Activated T-helper 1 cell treated with Interleukin-2 at 50 U/mL for 16 hours (primary cell): ENCODE measurements at places on chromosomes 3 and 15.

DNA sequence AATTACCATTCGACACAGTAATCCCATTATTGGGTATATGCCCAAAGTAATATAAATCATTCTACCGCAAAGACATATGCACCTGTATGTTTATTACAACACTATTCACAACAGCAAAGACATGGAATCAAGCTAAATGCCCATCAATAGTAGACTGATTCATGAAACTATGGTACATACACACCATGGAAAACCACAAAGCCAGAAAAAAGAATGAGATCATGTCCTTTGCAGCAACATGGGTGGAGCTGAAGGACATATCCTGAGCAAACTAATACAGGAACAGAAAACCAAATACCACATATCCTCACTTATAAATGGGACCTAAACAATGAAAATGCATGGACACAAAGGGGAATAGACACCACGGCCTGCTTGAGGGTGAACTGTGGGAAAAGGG is 11.1 kb upstream of the MCF2L2 start:
- no peak for DNase-seq

- no peak for DNase-seq
Measured at GRCh38 chr15:93418566-93418965, 329.6 kb upstream of the RGMA start.

DNA sequence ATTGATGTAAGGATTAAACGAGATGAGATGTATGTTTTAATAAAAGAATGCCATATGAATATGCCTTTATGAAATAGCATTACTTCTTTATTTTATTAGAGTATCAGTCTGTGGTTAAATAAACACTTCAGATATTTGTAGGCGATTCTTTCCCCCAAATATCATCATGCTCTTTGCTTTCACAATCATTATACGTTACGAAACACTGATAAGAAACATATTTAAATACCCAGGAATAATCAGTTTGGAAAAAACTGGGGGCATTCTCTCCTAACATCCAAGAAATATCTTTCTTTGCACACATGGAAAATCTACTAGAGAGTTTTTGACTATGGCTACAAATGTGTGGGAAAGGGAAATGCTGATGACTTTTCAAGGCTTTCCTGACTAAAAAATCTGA is 4.4 kb upstream of the PLAAT1 start:
- no peak for DNase-seq

DNA sequence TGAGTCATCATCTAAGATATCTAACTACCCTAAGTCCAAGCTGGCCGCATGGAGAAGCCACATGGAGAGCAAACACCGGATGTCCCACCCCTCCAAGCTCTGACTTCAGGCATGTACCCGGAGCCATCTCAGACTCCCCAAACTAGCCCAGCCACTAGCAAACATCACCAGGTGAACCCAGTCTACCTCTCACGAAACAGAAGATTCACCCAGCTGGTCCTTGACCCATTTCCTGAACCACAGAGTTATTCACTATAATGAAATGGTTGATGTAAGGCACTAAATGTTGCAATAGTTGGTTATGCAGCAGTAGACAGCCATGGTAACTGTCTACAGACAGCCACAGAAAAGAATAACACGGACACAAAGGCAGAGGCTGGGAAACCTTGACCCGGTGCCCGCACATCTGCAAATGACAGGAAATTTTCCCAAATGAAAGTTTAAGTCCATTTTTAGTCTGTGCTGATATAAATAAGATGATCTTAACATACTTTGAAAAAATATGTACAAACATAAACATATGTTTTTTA is 265.5 kb upstream of the ATP10A start:
- DNase-seq = no peak

- DNase-seq = no peak
Measured at GRCh38 chr3:195385526-195385925, 57.3 kb downstream of the ACAP2 start.

DNA sequence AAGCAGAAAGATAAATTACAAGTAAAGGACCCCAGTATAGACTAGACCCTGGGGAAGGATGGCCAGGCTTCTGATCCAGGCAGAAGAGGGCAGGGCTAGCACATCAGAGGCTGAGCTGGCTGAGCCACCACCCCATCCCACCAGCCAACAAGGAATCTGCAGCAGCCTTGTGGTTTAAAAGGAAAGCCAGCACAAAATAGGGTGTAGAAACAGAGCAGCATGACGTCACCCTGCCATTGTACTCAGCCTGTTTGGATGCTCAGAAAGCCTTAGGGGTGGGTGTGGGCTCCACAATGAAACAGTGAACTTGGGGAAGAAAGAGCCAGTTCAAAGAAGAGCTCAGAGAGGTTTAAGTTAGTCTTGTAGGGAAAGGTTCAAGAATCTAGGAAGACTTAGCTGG is 28.2 kb downstream of the DUOX1 start:
- DNase-seq = no peak

GRCh38 chr3:43087249-43087776 is 18.6 kb downstream of the POMGNT2 start:
- no peak for DNase-seq

DNA sequence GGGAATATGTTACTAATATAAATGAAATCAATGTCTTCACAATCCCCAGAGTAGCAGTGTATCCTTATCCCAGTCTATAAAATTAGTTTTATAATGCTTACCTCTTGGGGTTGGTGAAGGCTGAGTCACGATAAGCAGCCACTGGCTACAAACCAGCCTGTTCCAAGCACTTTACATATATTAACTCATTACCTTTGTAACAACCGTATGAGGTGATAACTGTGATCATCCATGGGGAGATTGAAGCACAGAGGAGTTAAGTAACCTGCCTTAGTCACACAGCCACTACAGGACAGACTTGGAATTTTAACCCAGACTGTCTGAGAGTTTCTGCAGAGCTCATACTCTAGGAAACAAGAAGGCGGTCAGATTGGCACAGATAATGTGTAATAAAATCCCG is 43.3 kb upstream of the MITF start:
- DNase-seq = no peak

DNA sequence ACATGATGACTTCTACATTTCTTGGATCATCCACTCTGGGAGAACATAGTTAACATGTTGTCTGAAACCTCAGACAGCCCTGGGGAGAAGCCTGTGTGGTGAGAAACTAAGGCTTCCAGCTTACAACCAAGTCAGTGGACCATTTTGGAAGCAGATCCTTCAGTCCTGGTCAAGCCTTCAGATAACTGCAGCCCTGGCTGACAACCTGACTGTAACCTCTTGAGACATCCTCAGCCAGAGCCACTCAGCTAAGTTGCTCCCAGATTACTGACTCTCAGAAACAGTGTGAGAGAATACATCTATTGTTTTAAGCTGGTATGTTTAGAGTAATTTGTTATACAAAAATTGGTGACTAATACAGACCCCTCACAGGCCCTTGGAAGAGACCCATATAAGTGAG is 50.9 kb upstream of the KPNA4 start:
- no peak for DNase-seq

DNA sequence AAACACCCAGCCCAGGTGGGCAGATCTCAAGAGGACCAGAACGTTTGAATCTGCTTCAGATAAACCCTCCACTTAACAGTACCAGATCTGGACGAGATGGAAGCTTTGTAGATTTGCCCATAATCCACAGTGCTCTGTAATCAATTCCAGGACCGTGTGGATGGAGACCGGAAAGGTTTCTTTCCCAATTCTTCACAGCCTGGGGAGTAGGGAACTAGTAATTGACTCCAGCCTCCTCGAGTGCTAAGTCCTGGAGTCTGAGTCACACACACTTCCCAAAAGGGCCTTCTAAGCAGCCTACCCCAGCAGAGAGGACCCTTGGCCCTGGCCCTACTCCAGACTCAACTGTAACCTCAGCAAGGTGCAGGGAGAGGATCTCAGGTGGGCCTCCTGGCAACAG is 56.2 kb upstream of the TSEN2 start:
- DNase-seq = no peak

DNA sequence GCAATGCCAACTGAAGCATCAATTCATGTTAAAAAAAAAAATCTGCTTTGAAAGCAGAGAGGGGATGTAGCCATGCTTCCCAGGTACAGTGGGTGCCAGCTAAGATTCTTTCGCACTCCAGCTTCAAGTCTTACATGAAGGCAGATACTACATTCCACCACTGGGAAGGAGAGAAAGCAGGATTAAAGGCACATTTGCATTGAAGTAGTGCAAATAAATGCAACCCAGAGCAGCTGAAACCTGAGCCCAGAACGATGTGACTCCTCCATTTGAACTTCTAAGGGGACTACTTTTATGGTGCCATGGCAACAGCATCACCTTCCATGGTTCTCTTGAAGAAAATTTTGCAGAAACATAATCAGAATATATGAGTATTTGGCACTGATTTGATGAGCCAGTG is 19.1 kb upstream of the GJD2 start:
- DNase-seq = no peak

DNA sequence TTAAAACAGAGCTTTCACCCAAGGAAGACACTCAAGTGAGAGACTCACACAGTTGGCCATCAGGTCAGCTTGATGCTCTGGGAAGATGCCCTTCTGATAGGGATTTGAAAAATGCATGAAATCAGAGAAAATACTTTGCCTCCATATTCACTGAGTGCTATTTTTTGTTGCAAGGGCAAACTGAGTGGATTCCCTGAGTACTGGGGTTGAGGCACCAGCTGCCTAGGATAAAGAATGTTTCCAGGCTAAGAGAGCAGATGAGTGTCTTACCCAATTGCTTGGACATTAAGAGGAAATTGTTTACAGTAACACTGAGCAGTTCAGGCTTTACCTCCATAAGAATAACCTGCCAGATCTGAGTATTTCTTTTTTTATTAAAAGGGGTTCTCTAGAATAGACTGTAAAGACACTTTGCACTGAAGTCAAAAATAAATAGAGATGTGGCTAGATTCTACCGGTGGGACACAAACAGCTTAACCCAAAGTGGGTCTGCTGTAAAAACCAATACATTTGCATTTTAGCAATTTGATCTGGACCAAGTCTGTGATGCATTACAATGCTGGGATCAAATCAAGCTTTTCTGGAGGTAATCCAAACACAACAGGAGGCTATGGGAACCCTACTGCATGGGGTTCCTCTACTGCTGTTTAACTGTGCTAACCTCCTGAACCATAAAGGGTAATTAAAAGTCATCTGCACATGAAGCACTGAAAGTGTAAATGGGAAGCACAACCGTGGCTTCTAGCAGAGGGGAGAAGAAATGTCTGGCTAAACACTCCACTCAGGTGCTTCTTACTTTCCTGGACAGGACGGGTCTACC is 238.8 kb upstream of the WNT5A start:
- no peak for DNase-seq
